ENCODE measurements at places on chromosomes 5 and 9. TPM values are rescaled to one million over a fixed set of nuclear protein-coding genes. Genes with fewer than 3 reads are reported as not detected.

Gene AGXT2
- total RNA-seq, result 0.23 TPM

Gene MEIKIN
- 0.46 TPM for total RNA-seq

Gene SLC6A19
- not detected for total RNA-seq

Gene IRX2
- 5.1 TPM for total RNA-seq

Gene IFNA13
- not detected for total RNA-seq
